Renal cortex interstitium (tissue), 15 donors: ENCODE measurements at places on chromosomes 12 and 14.

- no peak for DNase-seq
These were observed 12.3 kb downstream of the TMEM117 start for GRCh38 chr12:43848226-43848507.

DNA sequence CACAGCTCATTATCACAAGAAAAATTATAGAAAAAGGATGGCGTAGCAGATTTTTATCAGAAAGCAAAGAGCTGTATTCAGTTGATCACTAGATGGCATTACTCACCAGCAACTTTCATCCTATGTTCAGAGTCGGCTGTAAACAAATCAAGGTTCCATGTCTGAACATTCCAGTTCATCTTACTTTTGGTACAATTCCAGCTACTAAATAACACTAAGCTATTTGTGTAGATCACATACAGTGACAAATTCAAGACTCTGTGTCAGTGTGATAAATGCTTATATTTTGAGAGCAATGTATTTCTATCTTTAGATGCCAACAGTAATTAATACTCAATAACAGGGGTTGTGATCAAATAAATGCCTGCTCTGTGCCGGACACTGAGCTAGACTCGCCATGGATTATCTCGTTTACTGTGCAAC lies 30.1 kb downstream of the NRDE2 start:
- peak; percentile 38 for DNase-seq

- DNase-seq, result no peak
These were observed 31.2 kb downstream of the FBXO21 start for GRCh38 chr12:117158911-117159553.

DNA sequence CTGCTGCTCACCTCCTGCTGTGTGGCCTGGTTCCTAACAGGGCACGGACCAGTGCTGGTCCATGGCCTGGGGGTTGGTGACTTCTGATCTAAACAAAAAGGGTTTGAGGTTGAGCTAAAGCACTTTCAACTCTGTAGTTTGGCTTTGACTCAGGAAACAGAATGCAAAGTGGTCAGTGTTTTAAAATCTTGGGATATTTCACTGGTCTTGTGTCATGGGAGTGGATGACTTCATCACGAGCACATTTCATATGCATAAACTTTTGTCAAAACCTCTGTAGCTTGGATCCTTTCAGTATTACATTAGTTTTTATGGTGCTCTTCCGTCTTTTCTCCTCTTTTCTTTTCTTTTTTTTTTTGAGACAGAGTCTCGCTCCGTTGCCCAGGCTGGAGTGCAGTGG lies 25.6 kb downstream of the FAM161B start:
- DNase-seq, result no peak

DNA sequence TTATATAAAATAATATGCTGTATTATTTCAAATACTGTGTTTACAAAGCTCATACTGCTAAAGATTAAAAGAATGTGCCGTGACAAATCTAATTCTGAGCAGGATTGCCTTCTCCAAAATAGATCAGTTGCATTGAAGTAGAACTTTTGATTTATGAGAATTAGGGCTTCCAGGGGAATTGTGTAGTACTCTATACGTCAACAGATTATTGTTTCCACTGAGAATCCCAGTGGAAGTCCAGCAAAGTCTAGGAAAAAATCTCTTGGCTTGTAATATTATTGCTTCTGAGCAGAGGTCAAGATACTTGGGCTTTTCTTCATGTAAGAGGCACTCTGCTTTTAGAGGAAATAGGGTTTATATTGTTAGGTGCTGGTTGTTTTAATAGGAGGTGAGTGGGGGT lies 133.9 kb downstream of the TRHDE start:
- DNase-seq, result no peak

DNA sequence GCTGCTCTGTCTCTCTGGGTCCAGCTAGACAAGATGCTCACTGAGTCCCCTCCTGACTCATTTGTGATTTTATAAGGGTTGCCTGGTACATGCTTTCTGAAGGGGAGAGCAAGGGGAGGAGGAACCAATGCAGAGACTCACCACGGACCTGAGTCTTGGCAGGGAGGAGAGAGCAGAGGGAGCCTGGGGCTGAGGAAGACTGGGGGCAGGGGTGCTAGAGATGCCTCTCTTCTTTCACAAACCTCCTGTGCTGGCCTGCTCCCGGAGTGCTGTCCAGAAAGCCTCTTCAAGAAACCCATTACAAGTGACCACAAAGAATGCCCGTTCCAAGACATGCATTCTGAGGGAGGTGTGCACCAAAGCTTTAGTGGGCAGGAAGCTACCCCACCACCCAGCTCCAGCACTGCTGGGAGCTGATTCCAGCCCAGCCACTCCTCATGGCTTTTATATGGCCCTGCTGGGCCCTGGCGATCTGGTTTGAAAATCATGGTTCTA lies 33.1 kb upstream of the DICER1 start:
- DNase-seq, result no peak

DNA sequence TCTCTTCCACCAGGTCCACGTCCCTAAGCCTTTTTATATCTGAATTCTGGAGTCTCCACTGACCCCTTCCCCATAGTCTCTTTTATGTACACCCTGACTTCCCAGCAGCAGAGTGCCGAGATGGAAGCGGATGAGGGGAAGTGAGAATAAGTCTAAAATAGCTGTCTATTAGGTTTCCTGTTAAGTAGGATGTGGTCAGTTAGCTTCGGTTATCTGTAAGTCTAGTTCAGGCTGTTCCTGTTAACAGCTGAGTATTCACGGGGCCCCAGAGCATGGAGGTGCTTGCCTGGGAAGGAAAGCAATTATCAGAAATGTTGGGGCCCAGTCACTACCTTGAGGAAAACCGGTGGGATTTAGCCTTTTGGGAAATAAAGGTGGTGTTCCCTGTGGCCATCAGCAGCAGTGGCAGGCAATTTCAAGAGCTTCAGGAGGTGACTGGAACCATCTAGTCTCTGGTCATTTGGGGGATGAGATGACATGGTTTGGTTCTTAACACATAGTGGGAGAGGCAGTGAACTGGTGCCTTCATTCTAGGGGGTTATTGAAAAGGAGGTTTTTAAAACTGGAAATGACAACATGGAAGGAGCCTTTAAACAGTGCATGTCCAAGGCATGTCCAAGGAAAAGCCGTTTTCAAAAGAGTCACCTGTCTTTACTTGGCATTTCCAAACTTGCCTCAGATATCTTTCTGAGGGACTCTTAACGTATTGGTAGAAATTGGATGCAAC lies 21.8 kb downstream of the CHST11 start:
- DNase-seq, result no peak

DNA sequence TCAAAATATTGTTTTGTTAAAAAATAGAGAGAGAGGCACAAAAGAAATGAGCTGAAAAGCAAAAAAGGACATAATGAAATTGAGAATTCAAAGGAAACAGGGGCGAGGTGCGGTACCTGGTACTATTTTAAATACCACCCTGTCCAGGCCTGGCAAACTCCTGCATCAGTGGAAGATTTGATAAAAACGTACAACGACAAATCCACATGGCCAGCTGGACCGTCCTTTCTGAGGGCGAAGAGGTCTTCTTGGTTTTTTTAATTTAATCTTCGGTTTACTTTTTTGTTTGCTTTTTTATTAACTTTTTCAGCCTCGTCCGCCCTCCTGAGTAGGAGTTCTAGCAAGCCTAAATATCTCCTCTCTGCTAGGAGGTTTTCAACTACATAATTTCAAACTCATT lies 11.9 kb downstream of the BCL11B start:
- no peak for DNase-seq

DNA sequence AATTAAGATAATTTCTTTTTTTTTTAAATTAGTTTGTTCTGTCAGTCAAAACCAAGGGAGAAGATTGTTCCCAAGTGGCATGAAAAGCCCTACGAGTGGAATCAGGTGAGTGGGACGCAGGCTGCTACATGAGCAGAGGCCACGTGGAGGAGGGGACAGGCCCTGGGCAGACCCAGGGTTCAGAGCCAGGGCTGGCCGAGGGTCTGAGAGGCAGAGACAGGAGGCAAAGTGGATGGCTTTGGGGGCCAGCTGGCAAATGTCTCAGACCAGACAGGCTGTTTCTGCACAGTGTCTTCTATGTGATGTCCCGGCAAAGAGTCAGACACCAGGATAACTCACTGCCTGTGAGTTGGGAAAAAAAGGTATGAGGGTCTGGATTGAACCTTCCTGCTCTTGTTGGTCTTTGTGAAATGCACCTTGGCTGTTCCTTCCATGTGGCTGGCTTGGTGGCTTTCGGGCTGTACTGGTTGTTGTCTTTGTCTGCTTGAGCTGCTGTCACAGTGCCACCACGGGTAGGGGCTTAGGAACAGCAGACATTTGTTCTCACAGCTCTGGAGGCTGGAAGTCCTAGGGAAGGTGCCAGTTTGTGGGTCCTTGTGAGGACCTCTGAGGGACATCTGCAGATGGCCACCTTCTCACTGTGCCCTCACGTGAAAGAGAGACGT lies 35.8 kb upstream of the ASPG start:
- no peak for DNase-seq

DNA sequence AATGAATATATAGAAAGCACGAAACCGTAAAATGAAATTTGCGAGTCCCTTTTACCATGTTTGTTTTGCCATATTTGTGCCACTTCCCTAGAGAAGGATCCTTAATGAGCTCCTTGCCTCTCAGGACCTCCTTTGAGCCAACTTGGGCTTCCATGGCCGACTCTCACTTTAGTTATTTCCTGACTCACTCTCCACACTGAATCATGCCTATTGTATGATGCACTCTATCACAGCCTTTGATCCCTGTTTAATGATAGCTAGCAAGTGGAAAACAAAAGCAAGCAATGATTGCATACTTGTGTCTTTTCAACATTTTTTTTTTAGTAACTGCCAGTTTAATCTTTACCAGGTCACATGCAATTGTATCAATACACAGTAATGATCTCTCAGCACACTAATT lies 153.2 kb downstream of the CCER1 start:
- DNase-seq, result no peak

GRCh38 chr12:50188241-50188781 lies 21.1 kb upstream of the CERS5 start:
- no peak for DNase-seq

- DNase-seq, result no peak
These were observed 12.9 kb upstream of the NEMF start for GRCh38 chr14:49865431-49865859.

GRCh38 chr12:73057428-73057827 lies 785.3 kb downstream of the TRHDE start:
- DNase-seq, result no peak

- DNase-seq, result no peak
These were observed 351.6 kb upstream of the TBX3 start for GRCh38 chr12:115035535-115036107.

DNA sequence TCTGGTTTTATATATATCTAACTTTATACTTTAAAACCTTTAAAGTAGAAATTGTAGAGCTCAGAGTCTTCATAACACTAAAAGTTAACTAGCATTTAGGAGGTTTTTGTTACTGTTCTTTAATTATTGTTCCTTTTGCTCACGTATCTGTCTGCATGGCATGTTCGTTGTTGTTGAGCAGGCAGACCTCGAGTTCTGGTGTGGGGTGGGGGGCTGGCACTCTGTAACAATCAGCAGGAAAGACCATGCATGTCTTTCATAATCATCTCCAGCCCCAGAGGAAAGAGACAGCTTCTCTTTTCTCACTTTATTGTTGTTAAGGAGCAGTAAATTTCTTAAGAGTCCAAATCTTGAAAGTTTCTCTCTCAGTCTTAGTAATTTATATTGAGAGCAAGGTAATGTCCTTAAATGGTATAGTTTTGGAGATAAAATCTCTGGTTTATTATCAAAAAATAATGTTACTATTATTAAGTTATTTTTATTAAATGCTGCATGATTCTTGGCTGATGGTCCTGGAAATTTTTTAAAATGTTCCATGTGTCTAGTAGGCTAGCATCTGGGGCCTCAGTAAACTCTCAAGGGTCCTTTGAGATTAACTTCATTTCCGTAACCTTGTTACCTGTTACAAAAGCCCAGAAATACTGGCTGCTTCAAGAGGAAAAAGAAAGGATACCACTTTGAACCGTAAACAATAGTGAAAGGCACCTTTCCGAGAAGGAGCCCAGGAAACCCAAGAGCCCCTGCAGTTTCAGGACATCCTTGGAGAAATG lies 30.3 kb downstream of the CKB start:
- DNase-seq, result no peak

DNA sequence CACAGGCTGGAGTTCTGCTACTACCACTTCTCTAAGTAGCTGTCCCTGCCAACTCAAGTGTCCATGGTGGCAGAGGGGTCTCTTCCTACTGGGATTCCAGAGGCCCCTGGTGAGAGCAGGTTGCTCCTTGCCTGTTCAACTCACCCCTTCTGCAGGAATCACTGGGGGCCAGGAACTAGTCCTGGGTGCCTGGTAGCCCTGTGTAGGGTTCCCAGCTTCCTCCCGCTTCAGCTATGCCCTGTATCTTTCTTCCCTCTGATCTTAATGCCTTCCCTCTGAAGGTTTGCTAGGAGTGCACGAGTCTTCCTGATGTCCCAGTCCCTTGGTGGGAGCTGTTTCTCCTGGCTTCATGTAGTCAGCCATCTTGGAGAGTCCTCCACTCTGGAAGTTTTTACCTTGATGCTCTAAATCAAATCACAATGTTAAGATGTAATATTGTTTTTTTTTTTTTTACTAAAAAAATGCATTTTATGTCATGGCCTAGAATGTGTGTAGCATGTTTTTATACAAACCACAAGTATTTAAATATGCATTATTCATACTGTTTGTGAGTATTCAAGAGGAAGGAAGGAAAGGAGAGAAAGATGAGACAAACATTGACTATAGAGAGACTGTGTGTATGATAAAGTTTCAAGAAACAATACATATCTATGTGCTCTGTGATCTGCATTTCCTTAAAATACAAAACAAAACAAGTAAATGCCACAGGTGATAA lies 54.7 kb downstream of the FRS2 start:
- no peak for DNase-seq

DNA sequence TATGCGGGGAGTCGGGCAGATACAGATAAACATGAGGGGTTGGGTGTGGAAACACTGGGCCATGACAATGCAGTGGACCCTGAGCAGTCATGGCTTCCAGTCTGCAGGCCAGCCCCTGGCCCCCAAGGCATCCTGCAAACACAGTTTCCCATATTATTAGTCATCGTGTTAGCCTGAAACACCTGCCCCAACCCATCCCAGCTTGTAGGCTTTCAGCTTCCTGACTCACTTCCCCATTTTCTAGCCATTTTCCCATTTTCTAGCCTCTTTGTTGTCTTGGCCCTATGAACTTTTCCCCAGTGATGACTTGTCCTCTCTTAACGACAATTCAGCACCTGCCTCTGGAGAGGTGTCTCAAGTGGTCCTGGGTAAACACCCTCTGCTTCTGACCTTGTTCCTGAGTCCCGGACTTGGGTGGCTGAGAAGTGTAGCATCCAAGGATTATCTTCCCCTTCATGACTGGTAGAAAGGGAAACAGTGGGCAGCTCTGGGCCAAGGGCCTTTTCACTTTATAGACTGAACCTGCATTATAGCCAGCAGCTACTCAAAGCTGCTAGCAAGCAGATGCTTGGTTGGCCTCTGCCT lies 4.3 kb upstream of the PGF start:
- no peak for DNase-seq
